D721Med (cell line): ENCODE measurements at places on chromosomes 7 and 10.
A peak's percentile ranks its signal among the peaks of the same experiment; 100 is the strongest.

DNA sequence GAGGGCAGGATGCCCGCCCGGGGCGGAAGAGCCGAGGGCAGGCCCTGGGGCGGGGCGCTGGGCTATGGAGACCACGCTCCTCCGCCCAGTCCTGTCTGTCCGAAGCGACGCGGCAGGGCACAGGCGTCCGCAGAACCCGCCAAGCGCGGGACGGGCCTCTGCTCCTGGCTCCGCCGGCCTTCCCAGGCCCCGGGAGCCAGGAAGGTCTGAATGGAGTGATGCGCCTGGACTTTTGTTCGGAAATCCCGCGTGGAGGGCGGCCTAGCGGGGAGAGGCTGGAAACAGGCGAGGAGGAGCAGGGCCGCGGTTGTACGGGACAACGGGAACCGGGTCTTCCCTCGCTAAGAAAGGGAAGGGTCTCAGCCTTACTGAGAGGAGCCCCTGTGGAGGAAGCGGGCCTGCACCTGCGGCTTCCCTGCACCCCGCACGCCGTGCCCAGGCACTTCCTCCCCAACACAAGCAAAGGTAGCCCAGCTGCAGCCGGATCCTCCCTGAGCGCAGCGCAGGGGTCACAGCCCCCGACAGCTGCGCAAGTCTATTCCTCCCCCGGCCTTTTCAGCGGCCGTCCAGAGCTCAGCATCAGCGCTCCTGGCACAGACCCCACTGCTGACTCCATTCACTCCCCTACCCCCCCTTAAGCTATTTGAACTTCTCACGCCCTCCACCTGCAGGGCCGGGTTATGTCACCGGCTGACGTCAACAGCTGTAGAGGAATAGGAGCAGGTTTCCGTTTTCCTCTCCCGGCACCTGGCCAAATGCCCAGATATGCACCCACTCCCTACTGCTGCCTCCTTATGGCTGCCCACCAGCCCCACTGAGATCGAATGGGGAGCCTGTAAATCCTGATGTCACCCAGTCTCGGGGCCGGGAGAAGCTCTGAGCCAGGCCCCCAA is 143.2 kb upstream of the RET start:
- no peak for DNase-seq

GRCh38 chr10:82075605-82076004 is 200.6 kb downstream of the NRG3 start:
- DNase-seq = no peak

DNA sequence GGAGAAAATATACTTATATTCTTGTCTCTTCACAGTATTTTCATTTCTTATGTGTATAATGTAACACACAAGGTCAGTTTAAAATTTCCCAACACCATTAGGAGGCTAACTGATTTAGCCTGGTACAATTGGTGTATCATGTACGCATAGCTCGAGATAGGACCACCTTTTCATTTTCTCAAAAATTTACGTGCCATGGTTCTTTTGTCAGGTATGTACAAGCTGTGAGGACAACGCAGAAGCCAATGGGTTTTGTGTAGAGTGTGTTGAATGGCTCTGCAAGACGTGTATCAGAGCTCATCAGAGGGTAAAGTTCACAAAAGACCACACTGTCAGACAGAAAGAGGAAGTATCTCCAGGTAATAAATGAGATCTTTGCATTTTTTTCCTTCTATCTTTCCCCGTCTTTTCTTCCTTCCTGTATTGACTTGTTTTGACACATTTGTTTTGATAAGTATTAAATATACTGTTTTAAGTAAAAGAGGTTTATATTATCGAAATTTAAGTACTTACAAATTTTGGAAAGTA is 55.0 kb downstream of the TRIM24 start:
- DNase-seq = no peak

DNA sequence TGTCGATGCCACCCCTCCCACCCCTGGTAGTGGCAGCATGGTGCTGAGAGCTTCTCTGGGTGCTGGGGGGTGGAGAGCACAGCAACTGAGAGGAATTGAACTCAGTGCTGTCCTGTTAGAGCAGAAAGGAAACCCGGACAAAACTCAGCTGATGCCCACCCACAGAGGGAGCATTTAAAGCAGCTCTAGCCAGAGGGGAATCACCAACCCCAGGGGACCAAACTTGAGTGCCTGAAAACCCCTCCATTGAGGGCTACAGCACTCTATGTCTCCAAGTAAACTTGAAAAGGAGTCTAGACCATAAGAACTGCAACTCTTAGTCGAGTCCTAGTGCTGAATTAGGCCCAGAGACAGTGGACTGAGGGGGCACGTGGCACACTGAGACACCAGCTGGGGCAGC is 16.8 kb upstream of the FOXI2 start:
- no peak for DNase-seq

DNA sequence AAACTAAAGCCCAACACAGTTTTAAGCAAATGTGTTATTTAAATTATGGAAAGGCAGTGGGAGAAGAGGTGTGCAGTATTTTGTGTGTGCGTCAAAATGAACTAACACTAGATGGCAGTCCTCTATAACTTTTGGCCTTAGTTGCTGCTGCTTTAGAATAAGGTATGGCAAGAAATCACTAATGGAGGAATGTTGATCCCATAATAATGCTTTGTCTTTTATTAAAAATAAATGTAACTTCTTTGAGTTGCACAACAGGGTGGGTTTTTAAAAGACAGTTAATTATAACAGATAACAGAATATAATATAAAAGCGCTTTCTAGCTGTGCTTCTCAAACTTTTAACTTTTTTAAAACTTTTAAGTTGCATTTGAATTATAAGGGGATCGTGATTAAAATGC is 56.4 kb downstream of the BBS9 start:
- no peak for DNase-seq

- DNase-seq = no peak
Observed at GRCh38 chr10:3858051-3858845, 73.2 kb upstream of the KLF6 start.

- peak; percentile 36 for DNase-seq
Observed at GRCh38 chr10:3693022-3693697, 91.8 kb downstream of the KLF6 start.

DNA sequence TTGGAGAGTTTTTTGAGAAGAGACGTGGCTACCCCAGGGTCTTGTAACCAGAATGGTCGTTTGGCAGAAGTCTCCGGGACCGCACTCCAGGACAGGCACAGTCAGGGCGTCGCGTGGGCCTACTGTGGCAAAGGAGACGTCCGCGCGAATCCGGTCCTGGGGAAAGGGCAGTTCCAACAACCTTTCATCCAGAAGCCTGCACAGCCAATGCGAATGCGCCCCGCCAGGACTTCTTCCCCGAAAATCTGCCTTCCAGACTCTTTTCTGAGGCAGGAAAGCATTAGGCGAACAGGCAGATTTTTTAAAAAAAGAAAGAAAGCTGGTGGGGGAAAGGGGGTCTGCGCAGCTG is 2.0 kb downstream of the HPSE2 start:
- no peak for DNase-seq

GRCh38 chr7:151296202-151296992 is 45.2 kb upstream of the NUB1 start:
- no peak for DNase-seq

GRCh38 chr7:83162402-83163256 is at the start of gene PCLO:
Gene PCLO (minus strand): TSS chr7:83162884. CDS start chr7:83162592, 292 bp downstream.
- peak; percentile 22 for DNase-seq

DNA sequence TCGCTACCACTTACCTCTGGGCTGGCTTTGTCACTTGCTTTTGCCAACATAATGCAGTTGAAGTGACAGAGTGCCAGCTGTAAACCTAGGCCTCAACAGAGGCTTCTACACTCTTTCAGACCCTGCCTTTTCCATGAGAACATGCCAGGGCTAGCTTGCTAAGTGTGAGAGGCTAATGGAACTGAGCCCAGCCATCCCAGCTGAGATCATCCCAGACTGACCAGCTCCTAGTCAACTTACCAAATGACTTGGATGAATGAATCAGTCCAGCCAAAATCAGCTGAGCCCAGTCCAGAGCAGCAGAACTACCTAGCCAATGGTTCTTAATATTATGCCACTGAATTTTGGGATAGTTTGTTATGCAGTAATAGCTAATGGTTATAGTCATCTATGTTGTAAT is 34.7 kb upstream of the MKLN1 start:
- DNase-seq = no peak

GRCh38 chr10:70378122-70378521 is 4.3 kb downstream of the LRRC20 start:
- DNase-seq = no peak

- DNase-seq = no peak
Observed at GRCh38 chr7:123687727-123688126, 32.1 kb downstream of the LMOD2 start.

DNA sequence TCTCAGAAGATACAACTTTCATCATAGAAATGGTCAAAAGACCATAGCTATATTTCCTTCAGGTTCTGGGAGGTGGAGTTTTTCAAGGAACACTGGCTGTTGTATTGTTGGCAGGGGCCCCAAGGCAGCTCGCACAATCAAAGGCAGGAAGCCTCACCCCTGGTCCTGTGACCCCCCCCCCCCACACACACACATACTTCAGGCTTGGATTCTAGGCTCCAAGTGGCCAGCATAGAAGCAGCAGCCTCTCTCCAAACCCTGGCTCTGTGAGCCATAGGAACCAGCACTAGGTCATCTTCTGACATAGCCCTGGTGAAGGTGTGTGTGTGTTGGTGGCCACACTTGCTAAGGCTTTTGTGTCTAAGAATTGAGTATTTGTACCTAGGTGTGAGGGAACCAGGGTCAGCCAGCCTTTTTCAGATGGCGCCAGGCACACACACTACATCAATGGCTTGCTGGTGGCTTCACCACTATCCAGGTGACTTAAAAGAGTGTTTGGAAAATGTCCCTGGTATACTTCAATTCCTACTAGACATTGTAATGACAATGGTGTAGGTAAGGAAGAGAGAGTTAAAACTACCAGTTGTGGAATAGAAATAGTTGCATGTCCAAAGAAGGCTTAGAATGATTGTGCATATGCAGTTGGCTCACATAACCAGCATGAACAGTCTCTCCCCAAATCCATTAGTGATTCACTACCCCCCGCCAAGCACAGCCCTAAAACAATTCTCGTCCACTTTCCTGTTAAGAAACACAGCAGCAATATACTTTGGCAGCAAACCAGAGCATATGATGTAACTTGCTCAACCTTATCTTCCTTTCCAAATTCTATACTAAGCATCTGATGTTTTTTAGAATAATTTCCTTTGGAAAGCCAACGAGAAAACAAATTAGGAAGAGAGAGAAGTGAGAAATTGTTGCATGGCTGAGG is 91.3 kb downstream of the AVL9 start:
- DNase-seq = no peak

DNA sequence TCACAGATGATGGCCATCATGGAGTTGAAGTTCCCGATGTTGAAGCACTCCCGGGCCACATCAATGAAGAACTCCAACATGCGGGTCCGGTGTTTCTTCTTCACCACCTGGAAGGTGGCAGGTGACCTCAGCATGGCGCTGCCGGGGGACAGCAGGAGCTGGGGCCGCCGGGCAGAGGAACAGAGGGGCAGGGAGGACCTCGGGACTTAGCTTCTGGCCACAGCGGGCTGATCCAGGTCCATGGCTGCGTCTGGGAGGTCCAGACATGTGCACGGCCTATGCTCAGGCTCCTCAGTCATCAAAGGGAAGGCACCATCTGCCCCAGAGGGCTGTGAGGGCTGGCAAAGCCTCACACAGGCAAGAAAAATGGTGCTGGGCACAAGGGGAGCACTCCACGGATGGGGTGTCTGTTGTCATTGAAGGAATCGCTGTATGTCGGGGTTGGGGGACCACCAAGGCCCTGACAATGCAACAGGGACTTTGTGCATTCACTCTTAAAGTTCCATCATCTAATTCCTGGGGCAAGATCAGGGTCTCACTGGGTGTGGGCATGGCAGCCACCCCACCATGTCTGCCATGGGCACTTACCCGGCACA is 60.9 kb downstream of the CSGALNACT2 start:
- no peak for DNase-seq

GRCh38 chr10:92714872-92715271 is 25.1 kb downstream of the HHEX start:
- no peak for DNase-seq

GRCh38 chr10:80909254-80909653 is 371.6 kb downstream of the SH2D4B start:
- no peak for DNase-seq

DNA sequence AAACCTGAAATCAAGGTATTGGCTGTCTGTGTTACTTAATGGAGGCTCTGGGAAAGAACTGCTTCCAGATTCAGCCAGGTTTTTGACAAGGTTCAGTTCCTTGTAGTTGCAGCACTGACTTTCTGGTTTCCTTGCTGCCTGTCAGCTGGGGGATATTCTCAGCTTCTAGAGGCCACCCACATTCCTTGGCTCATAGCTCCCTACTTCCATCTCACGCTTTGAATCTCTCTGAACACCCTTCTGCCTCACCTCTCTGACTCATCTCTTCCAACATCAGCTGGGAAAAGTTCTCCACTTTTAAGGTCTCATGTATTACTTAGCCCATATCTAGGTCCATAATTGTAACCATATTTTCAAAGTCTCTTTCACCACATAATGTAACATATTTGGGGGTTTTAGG is 22.9 kb upstream of the GPR22 start:
- DNase-seq = no peak

- no peak for DNase-seq
Observed at GRCh38 chr10:52346394-52347326, 32.6 kb downstream of the DKK1 start.

DNA sequence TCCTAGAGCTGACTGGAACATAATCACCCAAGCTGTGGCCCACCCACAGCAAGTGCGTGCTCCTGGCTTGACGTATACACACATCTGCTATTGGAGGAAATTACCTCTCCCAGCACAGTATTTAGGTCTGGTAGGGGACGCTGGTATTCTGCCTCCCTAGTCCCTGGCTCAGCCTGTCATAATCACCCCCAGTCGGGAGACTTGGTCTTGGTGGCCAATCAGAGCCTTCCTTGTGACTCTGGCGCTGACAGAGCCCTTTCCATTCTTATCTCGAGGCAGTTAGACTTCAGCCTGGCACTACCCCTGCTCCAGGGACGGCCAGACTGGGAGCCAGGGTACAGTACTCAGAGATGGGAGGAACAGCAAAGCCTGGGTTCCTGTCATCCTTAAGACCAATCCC is 14.3 kb upstream of the PRKAG2 start:
- no peak for DNase-seq

DNA sequence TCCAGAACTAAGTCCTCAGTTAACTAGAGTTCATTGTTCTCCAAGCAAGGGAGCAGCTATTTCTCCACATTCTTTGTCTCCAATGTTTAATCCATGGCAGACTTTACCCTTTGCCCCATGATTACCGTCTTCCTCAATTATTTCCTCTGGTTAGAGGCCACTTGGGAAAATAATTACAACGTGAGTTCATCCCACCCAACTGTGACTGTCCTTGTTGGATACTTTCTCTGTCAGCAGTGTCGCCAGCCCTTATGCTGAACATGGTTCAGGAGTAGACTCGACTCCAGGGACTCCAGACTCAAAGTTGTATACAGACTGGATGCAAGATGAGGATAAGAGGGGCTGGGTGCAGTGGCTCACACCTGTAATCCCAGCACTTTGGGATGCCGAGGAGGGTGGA is 17.1 kb upstream of the SEPHS1 start:
- no peak for DNase-seq

GRCh38 chr7:139750459-139751095 is 27.2 kb downstream of the HIPK2 start:
- DNase-seq = no peak

GRCh38 chr10:80453056-80453841 is 861 bp upstream of the TSPAN14 start:
- no peak for DNase-seq

GRCh38 chr7:112405286-112405685 is 45.0 kb upstream of the IFRD1 start:
- DNase-seq = no peak

- DNase-seq = no peak
Observed at GRCh38 chr10:111206521-111206920, 129.7 kb downstream of the ADRA2A start.
